ENCODE measurements at places on chromosomes 1 and 21.
A peak's percentile ranks its signal among the peaks of the same experiment; 100 is the strongest.

GRCh38 chr1:193113258-193113991, 8.2 kb upstream of the GLRX2 start:
- no peak for DNase-seq

DNA sequence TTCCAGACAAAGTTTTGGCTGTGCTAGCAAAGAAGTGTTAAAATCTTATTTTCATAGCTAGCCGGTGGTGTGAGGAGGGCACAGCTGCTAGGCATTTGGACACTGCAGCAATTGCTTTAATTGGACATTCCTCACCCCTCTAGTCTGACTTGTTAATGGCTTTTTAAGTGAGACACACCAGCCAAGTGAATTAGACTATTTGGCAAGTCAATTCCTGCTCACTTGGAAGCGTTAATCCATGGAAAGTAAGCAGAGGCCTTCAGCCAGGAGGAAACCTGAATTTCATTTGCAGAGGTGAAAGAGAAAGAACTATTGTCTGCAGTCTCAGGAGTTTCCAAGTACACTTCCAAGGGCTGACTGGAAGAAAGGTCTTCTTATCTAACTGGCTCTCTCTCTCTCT, 175.7 kb downstream of the ST6GALNAC3 start:
- no peak for DNase-seq

DNA sequence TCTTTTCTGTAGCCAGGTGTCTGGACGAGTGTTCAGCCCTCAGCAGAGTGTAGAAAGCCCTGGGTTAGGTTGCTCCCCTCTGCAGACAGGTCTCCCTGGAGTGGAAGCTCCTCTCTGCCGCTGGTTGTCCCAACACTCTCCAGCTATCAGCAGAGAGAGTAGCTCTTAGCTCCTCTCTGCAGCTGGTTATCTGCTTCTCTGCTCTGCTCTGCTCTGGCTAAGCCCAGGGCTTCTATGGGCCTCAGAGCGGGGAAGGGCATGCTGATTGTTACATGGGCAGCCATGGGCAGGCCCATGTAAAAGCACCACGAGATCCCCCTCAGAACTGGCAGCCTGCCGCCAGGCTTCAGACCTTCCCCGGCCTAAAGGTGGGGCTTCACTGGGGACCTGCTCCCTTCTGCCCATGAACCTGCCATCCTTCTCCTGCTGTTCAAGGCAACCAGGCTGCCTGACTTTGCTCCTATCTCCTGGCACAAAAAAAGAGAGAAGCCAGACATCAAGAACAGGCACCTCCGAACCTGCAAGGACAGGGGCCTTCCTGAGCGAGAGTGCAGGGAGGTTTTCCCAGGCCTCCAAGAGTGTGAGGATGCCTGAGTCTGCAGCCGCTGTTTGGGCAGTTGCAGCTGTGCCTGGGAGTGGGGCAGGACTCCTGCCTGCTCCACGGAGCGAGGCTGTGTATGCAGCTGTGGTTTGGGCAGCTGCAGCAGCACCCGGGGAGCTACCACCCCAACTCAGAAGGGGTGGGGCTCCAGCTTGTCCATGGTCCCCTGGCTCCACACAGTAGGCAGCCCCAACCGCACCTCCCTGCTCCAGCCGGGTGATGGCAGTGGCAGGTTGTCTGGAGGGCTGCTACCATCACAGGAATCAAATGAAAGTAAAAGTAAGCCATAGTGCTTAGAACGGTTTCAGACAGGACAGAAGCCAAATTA, 973.7 kb downstream of the LTN1 start:
- no peak for DNase-seq

DNA sequence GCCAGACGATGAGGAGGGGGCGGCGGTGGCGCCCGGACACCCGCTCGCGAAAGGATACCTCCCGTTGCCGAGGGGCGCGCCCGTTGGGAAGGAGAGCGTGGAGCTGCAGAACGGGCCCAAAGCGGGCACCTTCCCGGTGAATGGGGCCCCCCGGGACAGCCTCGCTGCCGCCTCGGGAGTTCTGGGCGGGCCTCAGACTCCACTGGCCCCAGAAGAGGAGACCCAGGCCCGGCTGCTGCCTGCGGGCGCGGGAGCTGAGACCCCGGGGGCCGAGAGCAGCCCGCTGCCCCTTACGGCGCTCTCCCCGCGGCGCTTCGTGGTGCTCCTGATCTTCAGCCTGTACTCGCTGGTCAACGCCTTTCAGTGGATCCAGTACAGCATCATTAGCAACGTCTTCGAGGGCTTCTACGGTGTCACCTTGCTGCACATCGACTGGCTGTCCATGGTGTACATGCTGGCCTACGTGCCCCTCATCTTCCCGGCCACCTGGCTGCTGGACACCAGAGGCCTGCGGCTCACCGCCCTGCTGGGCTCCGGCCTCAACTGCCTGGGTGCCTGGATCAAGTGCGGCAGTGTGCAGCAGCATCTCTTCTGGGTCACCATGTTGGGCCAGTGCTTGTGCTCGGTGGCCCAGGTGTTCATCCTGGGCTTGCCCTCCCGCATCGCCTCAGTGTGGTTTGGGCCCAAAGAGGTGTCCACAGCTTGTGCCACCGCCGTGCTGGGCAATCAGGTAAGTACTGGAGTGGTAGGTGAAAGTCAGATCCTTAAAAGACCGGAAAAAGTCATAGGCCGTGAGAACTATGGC, 588 bp downstream of the FLVCR1 start:
- peak; percentile 55 for DNase-seq

DNA sequence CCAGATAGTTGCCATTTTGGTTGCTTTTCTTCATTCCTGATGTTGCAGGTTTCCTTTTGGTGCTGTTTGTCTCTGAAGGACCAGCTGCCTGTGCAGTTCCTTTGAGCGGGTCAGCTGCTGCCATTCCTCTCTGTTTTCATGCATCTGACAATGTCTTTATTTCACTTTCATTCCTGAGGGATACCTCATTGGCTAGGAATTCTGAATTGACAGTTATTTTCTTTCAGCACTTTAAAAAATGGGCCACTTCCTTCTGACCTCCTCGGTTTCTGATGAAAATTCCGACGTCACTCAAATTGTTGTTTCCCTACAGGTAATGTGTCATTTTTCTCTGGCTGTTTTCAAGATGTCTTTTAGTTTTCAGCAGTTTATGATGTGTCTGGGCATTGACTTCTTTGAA, 24.8 kb downstream of the CCSAP start:
- DNase-seq = no peak

DNA sequence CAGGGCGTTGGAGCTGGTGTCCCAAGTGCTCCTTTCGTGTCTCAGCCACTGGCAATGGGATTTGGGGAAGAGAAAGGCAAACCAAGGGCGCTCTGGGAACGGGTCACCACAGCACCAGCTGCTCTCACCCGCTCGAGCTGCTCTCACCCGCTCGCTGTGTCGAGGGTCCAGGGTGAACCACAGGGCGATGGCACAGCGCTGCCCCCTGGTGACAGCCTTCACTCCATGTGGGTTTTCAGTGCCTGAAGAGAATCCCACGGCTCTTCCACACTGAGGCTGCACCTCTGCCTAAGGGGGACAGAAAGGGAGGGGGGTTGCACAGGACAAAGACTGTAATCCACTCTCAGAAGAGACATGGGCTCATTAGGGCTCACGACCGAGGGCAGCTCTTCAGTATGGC, 7.1 kb upstream of the CLDN19 start:
- DNase-seq = peak; percentile 82

DNA sequence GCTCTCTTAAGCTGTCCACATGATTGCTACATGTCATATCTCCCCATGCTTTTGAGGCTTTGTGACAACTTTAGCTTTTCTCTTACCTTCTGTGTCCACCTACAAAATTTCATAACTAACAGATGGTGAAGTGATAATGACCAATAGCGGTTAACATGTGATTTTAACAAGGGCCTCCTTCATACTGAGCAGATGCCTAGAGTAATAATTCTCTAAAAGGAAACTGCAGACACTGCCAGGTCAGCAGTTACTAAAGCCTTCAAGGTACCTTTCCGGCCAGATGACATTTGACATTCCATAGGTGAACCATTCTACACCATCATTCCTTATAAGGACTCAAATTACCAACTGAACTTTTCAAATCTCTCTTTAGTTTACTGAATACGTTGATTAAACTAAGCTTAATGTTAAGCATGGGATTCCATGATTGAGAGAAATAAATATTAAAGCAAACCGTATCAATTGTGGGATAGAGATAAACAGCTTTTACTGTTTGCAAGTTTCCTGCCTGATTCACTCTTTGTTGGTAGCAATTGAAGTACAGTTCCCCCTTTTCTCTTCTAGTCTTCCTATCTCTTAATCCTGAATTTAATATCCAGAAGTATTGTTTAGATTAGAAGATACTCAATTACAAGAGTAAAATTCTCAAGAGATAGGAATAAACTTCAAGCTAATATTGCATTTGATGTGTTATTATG, 205.1 kb downstream of the PLA2G4A start:
- no peak for DNase-seq

- peak; percentile 81 for DNase-seq
Measured at GRCh38 chr1:30527511-30528140, 195.8 kb downstream of the MATN1 start.

GRCh38 chr1:185338719-185339622, 21.9 kb upstream of the IVNS1ABP start:
- peak; percentile 48 for DNase-seq

DNA sequence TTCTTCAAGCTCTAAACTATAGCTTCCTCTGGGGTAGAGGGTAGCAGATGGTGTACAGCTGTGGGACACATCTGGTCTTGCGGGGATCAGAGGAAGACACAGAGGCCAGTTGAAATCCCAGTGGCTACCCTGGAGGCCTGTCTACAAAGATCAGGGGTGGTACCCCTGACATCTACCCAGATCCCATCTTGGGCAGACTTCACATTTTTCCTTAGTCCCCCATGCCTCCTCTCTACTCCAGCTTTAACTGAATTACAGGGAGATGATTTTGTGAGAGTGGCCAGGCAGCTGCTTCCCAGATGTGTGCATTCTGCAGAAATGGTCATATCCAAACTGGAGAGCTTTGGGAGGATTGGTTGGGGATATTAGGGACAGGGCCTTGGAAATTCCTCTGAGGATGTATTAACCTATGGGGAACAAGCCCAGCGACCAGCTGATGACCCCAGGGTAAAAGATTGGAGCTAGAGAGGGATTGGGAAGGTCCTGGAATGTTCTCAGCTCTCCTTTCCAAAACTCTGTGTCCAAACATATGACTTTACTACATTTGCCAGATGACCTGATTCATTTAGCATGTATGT, 9.6 kb upstream of the CD34 start:
- DNase-seq = peak; percentile 27

- no peak for DNase-seq
Measured at GRCh38 chr21:31671146-31671716, 11.7 kb downstream of the SOD1 start.

DNA sequence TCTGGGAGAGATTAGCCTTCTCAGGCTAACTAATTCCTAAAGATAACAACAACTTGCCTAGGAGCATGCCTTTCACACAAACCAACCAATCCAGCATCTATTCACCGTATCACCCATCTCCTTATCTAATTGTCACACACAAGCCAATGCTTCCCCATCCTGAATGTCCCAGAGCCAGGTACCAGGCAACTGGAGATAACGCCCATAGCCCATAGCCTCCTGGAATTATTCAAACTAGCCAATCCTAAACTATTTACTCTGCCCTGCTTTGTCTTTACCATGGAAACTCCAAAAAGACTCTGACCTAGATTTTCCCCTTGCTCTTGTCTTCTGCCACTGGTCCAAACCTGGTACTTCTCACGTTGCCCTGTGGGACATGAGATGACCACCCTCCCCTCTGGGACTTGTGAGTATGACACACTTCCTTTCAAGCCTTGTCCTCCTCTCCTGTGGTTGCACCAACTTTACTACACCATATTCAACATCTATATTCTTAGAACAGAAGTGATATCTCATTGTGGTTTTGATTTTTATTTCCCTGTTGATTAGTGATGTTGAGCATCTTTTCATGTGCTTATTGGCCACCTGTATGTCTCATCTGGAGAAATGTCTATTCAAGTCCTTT, 8.8 kb upstream of the ATG4C start:
- DNase-seq = no peak

GRCh38 chr1:203272633-203273205, 32.6 kb upstream of the BTG2 start:
- DNase-seq = peak; percentile 61

GRCh38 chr21:36451506-36451905, 28.4 kb downstream of the CLDN14 start:
- no peak for DNase-seq

GRCh38 chr1:21783679-21784603, 992 bp upstream of the USP48 start:
- peak; percentile 62 for DNase-seq

- DNase-seq = no peak
Measured at GRCh38 chr21:38709876-38710275, 95.9 kb upstream of the ETS2 start.

DNA sequence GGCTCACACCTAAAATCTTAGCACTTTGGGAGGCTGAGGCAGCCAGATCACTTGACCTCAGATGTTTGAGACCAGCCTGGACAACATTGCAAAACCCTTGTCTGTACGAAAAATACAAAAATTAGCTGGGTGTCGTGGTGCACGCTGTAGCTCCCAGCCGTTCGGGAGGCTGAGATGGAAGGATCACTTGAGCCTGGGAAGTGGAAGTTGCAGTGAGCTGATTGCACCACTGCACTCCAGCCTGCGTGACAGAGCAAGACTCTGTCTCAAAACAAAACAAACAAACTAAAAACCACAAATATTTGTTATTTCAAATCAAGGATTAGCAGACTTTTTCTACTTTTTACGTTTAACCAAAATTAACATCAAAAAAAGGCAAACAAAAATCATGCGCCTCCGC, 31.3 kb downstream of the INKA2 start:
- DNase-seq = no peak

GRCh38 chr21:33522953-33523349, 19.0 kb downstream of the GART start:
- DNase-seq = no peak

GRCh38 chr1:174942547-174943255, 57.0 kb upstream of the CACYBP start:
- DNase-seq = peak; percentile 79

GRCh38 chr1:240122639-240123613, 31.2 kb downstream of the FMN2 start:
- DNase-seq = no peak

DNA sequence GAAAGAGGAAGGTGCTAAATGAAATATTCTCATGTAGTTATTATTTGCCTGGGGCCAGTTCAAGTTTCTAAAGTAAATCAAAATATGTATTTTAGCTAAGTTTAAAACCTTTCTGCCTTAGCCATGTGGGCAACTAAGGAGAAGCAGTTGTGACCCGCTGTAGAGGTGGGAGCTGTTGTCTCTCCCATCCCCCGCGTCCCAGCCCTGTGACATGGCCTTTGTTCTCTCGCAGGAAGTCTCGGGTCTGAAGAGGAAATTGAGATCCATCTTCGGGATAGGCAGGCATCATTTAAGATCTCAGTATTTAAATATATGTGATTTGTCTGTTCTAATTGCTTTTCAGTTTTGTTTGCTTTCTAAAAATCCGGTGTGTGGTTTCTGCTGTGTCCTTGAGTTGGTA, 121.5 kb downstream of the CAMTA1 start:
- no peak for DNase-seq

DNA sequence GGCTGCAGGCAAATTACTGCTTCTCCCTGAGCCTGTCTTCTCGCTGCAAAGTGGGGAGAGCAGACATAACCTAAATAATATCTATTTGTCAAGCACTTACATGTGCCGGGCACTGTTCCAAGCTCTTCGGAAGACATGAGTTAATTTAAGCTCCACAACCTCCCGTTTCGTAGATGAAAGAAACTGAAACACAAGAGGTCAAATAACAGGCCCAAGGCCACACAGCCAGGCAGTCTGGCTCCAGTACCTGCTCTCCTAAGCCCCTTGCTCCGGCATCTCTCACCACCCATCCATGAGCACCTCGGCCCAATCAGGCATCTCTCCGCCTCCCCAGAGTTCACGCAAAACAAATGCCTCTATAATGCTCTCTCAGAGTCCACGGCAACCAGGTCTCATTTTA, 65.4 kb downstream of the TAS1R2 start:
- no peak for DNase-seq

- no peak for DNase-seq
Measured at GRCh38 chr1:18752409-18752808, 107.1 kb downstream of the TAS1R2 start.

Data from right cardiac atrium (tissue), 5 donors.